SW480 (cell line): ENCODE measurements at places on chromosomes 2 and 18.

DNA sequence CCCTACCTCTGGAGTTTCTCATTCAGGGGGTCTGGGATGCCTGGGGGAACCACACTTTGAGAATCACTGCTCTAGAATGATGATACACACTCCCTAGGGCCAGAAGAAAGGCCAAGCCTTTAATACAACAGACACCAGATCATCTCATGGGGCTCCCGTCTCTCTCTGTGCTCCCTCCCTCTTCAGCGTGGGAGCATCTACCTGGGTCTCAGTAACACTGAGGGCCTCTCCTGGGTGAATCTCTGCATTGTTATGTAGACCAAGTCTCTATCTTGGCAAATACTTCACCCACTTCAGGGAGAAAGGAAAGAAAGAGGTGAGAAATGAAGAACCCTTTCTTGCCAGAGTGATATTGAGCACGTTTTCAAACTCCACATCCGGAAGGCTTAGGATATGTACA, 146.8 kb upstream of the MSH6 start:
- DNase-seq = no peak

DNA sequence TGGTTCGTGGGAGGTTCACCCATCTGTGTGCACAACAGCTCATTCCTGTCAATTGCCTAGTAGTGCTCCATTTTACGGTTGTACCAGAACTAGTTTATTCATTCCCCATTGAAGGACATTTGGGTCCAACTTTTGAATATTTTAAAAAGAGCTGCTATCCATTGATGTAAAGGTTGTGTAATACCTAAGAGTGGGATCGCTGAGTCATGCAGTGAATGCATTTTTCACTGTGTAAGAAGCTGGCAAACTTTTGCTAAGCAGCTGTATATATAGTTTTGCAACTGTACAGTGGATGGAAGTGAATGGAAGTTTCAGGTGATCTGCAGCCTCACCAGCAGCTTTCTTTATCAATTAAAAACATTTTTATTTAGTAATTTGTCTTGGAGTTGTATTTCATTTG, 104.5 kb downstream of the DCDC2C start:
- DNase-seq = no peak

DNA sequence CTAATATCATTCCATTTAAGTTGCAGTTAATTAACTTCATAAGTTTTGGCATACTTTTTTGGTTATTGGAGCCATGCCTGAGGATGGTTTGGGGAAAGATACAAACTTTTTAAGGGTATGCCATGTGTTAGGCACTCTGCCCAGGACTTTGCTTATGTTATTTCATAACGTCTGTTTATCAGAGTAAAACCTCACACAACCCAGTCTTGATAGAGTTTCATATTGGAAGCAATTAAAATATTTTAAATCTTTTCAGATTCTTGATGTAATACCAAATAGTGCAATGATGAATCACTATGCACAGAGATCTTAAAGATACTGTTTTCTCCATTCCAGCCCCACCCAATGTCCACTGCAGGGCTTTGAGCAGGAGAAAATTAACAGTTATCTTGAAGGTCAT, 529.1 kb upstream of the HNMT start:
- no peak for DNase-seq

GRCh38 chr18:62876828-62877227, 161.5 kb downstream of the PHLPP1 start:
- DNase-seq = no peak

DNA sequence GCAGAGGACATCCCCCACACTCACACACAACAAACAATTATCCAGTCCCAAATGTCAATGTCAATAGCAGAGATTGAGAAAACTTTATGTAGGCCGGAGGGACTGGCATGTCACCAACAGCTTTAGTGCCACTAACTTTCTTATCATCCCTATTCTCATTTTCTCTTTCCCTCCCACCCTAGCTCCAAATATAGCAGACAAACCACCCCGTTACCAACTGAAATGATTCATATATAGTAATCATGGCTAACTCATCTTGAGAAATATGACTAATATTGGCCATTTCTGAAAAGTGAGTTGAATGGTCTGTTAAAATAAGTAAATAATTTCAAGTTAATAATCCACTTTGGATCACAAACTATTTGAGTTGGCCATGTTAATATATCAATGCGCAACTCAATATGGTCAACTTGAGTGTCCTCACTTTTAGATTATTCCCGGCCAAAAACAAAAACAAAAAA, 242.1 kb upstream of the RND3 start:
- DNase-seq = no peak

- DNase-seq = no peak
These were observed 180.3 kb downstream of the ANKRD44 start for GRCh38 chr2:197130318-197130717.

- DNase-seq = no peak
These were observed 103.9 kb upstream of the CBLN2 start for GRCh38 chr18:72648079-72648478.

- DNase-seq = peak; percentile 11
These were observed 1.3 kb downstream of the HS6ST1 start for GRCh38 chr2:128317181-128317898.

GRCh38 chr2:173353556-173353955, 1.1 kb upstream of the CDCA7 start:
- no peak for DNase-seq

DNA sequence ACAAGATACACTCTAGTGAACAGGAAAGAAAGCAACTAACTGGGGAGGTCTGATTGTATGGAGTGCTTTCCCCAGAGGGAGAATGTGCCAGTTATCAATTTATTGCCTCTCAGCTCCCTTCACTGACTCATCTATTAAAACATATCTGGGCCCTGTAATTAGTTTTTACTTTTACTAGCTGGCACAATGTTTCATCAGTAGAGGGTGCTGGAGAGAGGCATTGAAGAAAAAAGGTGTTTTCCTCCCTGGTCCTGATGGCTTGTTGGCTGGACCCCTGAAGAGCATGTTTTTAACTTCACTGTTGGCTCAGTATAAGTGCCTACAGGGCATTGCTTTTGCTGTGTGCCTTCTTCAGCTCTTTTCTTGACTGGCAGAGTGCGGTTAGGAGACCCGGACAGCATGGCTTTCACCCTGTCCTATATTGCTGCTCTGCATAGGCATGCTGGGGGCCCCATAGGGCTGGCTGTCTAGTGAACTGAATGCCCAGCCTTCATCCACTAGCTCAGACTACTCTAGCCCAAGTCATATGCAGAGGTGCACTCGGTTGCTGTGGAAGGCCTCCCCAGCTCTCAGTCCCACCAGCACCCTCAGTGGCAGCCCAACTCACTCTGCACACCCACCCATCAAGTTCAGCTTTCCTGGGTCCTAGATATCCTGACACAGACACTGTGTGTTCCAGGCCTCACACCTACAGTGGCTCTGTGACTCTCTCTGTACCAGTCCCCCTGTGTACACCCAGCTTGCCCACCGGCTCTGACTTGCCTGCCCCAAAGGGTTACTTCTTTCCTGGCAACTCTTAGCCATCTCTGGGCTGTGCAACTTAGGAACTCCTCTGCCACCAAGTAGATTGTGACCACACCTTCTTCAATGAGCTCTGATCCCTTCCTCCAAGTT, 62.3 kb upstream of the ACYP2 start:
- DNase-seq = peak; percentile 49

GRCh38 chr2:62152000-62152399, 43.9 kb upstream of the B3GNT2 start:
- no peak for DNase-seq

DNA sequence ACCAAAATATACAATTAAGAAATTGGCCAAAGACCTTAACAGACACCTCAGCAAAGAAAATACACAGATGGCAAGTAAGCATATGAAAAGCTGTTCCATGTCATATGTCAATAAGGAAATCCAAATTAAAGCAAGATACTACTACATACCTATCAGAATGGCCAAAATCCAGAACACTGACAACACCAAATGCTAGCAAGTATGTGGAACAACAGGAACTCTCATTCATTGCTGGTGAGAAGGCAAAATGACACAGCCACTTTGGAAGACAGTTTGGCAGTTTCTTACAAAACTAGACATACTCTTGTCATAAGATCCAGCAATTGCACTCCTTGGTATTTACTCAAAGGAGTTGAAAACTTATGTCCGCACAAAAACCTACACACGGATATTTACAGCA, 20.3 kb upstream of the DNAJC10 start:
- DNase-seq = no peak

- DNase-seq = no peak
These were observed 1.6 kb downstream of the NUP35 start for GRCh38 chr2:183125659-183126341.

DNA sequence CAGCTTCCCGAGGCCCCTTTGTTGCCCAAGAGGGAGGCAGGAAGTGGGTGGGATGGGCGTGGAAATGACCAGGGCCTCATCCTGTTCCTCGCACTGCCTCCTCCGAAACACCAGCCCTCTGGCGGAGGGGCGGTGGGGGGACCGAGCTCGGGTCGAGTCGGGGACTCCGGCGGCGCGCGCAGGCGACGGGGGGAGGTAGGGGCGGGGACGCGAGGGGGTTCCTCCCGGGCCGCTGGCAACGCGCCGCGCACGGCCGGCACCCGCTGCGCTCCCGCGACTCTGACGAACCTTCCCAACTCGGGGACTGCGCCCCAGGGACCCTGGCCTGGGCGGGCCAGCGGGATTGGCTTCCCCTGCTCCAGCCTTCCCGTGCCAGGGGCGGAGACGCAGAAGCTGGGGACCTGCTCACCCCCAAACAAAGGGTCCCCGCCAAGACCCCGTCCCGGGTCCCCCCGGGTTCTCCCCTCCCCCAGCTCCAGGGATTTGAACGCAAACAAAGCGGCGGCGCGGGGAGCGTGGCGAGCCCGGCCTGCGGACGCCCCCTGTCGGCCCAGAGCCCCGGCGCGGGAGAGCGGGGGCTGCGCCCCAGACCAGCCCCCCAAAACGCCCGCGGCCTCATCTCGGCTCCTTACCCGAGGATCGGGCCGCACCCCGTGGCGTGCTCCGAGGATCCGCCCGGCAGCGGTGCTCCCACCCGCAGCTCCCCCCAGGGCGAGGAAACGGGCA, 1.2 kb downstream of the SEMA4C start:
- DNase-seq = peak; percentile 85

DNA sequence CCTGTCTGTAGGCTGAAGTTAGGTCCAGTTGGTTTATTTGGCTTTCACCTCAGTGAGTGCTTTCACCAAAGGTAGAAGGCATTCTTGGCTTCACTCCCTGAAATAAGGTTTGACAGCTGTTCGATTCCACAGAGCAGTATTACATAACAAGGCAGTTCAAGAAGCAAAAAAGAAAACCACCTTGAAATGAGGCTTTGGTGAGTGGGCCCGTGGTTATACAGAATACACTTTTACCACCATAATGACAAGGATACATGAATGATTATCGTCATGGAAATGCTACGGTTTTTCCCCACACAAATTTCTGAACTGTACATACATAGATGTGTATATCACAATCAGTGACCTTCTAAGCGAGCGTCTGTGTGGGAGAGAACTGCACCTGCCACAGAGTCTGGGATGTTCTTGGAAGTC, 80.0 kb upstream of the CHRNA1 start:
- DNase-seq = no peak

- DNase-seq = peak; percentile 52
These were observed 76.2 kb downstream of the AAK1 start for GRCh38 chr2:69567157-69567908.

DNA sequence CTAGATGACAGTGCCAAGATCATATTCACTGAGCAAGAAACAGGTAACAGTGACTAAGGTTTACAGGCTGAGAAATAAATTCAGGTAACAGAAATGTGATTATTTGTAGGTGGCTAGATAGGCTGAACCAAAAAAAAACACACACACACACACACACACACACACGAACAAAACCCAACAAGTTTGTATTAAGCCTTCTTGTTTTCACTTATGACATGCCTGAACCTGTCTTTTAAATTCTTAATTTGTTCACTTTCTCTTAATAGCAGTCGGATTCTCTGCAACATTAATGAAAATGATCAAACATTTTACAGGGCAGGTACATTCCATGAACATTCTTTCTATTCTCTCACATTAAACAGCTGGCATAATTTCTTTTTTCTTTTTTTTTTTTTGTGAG, 18.8 kb upstream of the KIDINS220 start:
- no peak for DNase-seq

DNA sequence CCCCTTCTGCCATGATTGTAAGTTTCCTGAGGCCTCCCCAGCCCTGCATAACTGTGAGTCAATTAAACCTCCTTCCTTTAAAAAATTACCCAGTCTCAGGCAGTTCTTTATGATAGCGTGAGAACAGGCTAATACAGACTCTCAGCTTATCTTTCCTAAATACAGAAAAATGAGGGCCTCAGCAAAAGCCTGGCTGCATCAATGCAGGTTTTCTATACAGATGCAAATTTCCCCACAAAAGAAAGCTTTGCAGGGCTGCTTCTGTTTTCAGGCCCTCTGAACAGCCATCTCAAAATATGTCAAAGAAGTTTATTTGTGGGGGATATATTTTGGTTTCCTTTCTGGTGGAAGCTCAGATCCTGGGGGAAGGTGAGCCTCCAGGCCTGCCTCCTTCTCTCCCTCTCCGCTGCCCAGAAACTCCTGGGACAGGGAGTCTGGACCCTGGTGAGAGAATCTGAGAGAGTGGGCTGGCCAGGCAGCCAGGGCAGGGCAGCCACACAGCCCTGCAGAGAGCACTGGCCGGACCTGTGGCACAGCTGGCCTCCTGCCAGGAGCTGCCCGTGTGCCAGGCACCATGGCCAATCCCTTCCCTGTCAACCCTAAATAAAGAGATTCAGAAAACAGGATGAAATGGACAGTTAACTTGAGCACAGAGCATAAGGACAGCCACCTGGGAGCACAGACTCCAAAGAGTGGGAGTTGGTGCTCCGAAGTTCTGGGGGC, 21.6 kb upstream of the AGXT start:
- no peak for DNase-seq

DNA sequence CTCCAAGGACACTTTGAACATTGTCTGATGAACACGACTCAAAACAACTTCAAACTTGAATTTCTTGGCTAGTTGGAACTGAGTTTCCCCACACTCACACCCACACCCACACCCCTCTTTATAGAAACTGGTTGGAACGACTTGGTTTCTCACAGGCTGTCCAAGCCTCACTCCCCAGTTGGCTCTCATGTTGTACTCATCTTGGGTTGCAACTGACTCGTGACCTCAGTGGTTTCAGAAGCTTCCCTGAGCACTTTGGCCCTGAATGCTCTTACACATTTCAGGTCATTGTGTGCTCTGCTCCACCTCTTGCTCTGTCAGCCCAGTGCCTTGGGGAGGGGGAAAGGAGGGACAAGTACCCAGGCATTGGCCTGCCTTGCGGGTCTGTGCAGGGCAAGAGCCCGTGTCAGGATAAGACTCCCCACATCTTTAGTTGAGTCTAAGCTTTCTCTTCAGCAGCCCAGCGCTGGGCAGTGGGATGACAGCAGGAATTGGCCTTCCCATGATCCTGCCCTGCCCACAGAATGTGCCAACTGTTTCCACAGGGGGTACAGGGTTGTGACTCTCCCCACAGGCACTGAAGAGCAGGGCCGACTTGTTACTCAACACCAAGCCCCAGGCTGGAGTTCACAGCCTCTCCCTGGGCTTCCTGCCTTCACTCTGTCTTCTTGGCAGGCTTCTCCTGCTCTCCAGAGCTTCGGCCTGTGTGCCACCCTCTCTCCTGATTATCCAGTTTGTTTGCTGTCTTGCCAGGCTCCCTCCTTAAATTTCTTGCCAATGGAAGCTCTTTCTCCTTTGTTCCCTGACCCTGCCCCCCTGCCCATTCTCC, 104.6 kb downstream of the RTN4 start:
- DNase-seq = no peak

- no peak for DNase-seq
These were observed 370.8 kb upstream of the NT5C1B start for GRCh38 chr2:18959952-18960717.
